ENCODE measurements at places on chromosomes 5 and 9.
A peak's percentile ranks its signal among the peaks of the same experiment; 100 is the strongest.

GRCh38 chr5:8383616-8384015 lies 514.7 kb downstream of the MTRR start:
- no peak for DNase-seq

DNA sequence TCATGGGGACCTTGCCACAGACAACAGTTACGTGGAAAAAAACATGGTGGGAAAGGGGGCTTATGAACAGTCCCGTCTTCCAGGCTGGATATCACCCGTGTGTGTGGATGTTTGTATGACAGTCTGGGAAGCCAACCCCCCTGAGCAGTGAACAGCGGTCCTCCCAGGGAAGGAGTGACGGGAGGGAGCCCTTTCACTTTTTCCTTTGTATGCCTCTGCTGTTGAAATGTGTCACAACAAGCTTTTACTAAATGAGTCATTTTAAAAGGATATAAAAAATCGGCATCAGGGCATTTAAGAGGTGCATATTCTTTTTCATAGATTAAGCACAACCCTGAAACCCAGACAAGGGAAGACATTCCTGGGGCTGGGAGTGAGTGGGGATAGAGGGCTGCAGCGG lies 5.1 kb downstream of the MYMK start:
- no peak for DNase-seq

DNA sequence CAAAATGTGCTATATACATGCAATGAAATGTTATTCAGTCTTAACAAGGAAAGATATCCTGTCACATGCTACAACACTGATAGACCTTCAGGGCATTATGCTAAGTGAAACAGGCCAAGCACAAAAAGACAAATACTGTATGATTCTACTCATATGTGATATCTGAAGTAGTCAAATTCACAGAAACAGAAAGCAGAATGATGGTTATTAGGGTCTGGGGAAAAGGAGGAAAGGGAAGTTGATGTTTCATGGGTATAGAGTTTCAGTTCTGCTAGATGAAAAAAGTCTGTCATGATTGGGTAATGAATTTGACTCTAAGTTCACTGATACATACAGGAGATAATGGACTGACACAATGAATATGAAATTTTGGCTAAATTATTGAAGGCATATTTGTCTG lies 11.2 kb upstream of the RIC1 start:
- no peak for DNase-seq

GRCh38 chr5:139283252-139284166 lies 10.0 kb upstream of the MATR3 start:
- DNase-seq = no peak

- DNase-seq = no peak
These were observed 17.6 kb upstream of the HAVCR1 start for GRCh38 chr5:157076558-157076957.

DNA sequence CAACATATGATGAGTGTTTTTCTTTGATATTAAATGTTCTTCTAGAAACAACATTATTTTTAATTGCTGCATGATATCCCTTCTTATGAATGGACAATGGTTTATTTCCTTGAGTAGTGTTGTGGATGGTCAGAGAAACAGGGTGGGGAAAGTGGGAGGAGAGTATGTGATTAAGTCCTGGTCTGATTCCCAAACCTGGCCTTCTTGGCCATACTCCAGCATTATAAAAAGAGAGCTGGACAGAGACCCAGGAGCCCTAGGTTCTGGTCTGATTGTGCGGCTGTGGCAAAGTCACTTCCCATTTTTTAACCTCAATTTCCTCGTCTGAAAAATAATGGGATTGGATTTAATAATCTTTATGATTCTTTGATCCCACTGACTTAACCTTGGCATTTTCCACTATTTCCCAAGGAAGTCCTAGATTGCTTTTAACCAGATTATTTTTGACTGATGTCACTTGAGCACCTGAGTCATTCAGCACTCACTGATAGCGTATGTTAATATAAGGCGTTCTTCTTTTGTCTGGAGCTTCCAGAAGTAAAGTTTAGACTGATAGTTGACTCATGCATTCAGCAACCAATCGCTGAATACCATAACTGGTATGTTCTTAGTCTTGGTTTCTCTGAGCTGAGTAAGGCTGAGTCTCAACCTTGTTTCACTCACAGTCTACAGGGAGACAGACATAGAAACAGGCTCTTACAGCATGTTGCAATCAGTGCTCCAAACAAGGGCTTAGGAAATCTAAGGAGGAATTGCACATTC lies 26.2 kb downstream of the OSMR start:
- DNase-seq = peak; percentile 70

GRCh38 chr5:54440456-54440893 lies 15.0 kb upstream of the HSPB3 start:
- no peak for DNase-seq

GRCh38 chr9:133122935-133123611 lies 2.0 kb upstream of the RALGDS start:
- no peak for DNase-seq

DNA sequence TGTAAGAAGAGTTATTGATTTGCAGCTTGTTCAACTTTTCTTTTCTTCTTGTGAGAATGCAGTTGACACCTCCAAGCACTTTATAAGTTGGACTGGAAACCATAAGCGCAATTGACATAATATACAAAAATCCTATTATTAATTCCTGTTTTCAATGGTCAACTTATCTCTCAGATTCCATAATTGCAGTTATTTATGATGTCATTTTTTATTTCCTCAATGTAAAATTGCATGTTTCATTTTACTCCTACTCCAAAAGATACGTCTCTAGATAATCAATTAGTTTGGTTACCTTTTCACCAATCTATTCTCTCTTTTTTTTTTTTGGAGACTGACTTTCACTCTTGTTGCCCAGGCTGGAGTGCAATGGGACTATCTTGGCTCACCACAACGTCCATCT lies 1416.1 kb upstream of the CDH6 start:
- DNase-seq = no peak

DNA sequence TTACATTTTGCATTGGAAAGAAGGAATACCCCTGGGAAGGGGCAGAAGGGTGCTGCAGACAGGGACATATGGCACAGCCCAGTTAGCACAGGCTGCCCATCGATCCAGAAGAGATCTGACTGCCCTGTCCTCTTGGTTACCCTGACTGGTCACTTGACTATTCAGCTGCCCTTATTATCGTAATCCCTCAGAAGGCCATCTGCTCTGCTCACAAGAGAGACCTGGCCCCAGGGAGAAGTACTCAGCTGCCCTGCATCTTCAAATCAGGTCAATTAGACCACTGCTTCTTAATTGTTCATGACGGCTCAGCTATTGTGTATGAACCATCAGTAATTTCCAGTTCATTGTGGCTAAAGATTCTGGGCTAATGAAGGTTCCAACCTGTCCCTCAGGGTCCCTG lies 345.0 kb downstream of the TLE1 start:
- no peak for DNase-seq

DNA sequence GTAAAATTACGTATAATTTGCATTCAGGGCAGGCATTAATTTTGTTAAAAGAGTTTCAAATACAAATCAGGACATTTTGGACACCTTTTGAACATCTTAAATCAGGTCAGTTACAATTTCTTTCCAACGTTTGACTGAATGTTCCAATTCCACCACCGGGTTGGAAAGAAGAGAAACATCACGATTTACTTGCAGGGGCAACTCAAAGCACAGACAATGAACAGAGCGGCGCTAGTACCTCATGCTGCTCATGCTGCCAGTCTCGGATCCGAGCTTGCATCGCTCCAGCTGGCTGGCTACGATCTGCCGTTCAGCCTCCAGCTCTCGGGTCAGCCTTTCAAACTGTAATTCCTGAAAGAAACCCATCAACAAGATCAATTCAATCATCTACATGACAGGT lies 339.5 kb downstream of the CTNND2 start:
- no peak for DNase-seq

GRCh38 chr9:131020388-131020787 lies 11.4 kb downstream of the LAMC3 start:
- DNase-seq = no peak

- DNase-seq = no peak
These were observed 5.5 kb downstream of the ADRB2 start for GRCh38 chr5:148831590-148832565.

- DNase-seq = no peak
These were observed 105.7 kb upstream of the RANBP3L start for GRCh38 chr5:36407396-36407795.

GRCh38 chr9:4855841-4856240 lies 63.1 kb downstream of the RCL1 start:
- DNase-seq = no peak

DNA sequence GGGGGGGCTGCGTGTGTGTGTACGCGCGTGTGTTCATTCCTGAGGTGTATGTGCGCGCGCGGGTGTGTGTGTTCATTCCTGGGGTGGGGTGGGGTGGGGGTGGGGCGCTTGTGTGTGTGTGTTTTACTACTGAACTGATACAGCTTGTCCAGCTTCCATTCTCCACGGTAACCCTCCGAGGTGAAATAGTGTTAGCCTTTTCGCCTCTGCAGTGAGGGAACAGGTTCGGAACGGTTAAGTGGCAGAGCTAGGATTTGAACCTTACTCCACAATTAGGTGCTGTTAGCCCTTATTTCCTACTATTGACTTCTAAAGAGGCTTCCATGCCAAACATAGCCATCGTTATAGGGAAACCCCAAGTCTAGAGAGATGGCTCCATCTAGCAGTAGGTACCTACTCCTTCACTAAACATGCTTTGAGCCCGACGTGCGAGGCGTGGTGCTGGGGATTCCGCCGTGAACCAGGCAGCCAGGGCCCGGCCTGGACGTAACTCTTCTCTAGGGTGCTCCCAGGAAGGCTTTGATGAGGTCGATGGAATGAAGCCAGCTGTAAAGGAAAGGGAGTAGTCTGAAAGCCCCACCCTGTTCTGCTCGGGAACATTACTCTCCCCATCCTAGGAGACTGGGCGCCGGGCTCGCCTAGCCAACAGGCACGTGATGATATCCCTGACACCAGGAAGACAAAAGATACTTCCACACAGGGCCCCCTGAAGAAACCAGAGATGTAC lies 782 bp upstream of the SKP1 start:
- peak; percentile 22 for DNase-seq

GRCh38 chr5:107853031-107853430 lies 182.3 kb upstream of the EFNA5 start:
- no peak for DNase-seq

- no peak for DNase-seq
These were observed 313.9 kb upstream of the TLE4 start for GRCh38 chr9:79257790-79258351.

GRCh38 chr5:125162714-125163113 lies 416.3 kb upstream of the ZNF608 start:
- no peak for DNase-seq

GRCh38 chr5:72608297-72608696 lies 101.1 kb upstream of the ZNF366 start:
- DNase-seq = no peak

GRCh38 chr9:84166891-84167290 lies 173.7 kb downstream of the SLC28A3 start:
- DNase-seq = no peak

- DNase-seq = no peak
These were observed 89.5 kb downstream of the MPDZ start for GRCh38 chr9:13190040-13190439.

GRCh38 chr9:99505936-99506335 lies 283.9 kb downstream of the SEC61B start:
- no peak for DNase-seq

GRCh38 chr9:27765266-27766072 lies 192.2 kb upstream of the C9orf72 start:
- DNase-seq = no peak

DNA sequence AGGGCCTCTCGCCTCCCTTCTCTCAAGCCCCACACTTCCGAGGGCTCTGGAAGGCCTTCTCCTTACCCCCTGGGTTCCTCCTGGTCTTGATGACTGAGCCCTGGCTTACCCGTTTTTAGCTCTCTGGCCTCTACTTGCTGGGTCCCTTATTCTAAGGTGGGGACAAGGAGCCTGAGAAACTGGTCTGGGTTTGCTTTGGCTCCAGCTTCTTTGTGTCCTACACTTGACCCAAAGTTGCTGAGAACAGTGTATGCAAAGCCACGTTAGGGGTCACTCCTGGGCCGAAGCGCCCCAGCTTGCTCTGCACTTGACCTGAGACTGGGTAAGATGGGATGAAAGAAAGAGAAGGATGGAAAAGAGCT lies 788 bp downstream of the ZNF346 start:
- DNase-seq = no peak

- DNase-seq = no peak
These were observed 125.9 kb downstream of the NUDT12 start for GRCh38 chr5:103436656-103437055.

Measured in T1000 (cell line).